ENCODE measurements at places on chromosomes 11 and 22.

DNA sequence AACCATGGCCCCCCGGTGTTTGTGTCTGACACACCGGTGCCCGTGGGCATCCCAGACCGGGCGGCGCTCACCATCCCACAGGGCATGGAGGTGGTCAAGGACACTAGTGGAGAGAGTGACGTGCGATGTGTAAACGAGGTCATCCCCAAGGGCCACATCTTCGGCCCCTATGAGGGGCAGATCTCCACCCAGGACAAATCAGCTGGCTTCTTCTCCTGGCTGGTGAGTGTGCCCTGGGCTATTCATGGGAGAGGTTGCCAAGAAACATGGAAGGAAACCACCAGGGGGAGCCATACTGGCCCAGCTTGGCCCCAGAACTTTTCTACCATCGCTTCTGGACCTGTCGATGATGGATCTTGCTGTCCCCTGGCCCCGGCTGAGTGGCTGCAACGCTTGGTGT, 36.5 kb downstream of the PRDM11 start:
- peak; percentile 54 for DNase-seq

GRCh38 chr11:124193221-124194010, 10.3 kb downstream of the OR10D3 start:
- peak; percentile 34 for DNase-seq

DNA sequence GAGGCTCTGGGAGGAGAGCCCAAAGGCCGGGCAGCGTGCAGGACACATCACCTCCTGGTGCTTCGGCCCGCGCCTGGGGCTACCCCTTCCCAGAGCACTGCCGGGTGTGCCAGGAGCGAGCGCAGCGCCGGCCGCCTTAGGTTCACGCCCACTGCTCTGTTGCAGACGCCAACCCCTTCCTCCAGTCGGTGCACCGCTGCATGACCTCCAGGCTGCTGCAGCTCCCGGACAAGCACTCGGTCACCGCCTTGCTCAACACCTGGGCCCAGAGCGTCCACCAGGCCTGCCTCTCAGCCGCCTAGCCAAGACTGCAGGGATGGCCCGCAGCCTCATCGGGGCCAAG, 79.0 kb downstream of the MED15 start:
- no peak for DNase-seq

- DNase-seq: peak; percentile 71
Measured at GRCh38 chr11:69801513-69802335, 17.5 kb downstream of the FGF3 start.

GRCh38 chr11:67614730-67615714, 8.3 kb downstream of the NDUFV1 start:
- peak; percentile 54 for DNase-seq

DNA sequence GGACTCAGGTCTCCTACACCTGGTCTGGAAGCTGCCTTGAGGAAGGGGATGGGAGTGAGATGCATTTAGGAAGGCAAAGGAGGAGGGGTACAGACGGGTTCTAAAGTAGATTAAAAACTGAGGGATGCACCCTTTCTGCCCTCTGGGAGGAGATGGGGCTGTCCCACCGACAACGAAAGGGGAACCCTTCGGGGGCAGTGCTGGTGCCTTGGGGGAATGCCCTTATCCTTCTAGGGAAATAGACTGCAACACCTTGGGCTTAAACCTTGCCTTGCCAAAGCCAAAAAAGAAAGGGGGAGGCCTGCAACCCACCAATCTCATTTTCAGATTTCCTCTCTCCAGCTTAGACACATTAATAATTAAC, 89.8 kb downstream of the PLEKHA7 start:
- DNase-seq: no peak
